ENCODE measurements at places on chromosomes 7 and 10. TPM values are rescaled to one million over a fixed set of nuclear protein-coding genes. Genes with fewer than 3 reads are reported as not detected.

GRCh38 chr7:134703782-134704181 is 57.1 kb downstream of the BPGM start:
- H3K27ac ChIP-seq, result peak overlapping the region; percentile 72
- DNase-seq, result no peak
- no peak overlapping the region for H3K4me3 ChIP-seq
- no peaks in the 10 kb centered on the region for H3K4me1 ChIP-seq
- H3K27me3 ChIP-seq, result no peaks in the 10 kb centered on the region

DNA sequence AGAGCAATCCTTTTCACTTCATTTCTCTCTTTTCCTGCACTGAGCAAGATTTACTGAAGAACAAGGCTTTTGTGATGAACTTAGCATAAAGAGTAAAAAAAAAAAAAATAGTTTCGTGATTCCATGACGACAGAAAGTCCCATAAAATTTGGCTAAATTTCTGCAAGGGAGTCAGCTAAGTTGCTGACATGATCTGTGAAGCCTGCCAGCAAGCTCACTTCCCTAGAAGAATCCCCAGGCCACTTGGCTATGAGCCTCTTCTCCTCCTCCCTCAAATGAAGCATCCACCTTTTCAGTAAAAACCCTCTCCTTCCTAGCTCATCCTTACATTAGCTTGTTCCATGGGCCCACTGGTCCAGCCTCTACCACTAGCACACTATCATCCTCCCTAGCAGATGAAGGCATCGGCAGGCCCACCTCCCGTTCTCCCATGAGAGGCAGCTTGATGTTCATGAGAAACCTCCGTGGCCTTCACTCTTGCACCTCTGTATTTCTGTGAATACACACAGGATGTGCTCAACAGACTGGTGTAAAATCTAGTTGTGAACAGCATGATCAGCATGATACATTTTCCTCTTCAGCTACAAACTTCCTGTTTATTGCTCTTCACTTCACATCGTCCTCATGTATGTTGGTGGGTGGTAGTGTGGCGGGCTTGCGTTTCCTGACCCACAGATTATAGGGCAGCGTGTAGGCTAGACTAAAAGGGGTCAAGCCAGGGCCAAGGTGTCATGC is 30.9 kb downstream of the GIMAP8 start:
- H3K4me1 ChIP-seq, result peaks cover 10% of the 10 kb centered on the region
- no peak for DNase-seq
- H3K27me3 ChIP-seq, result no peaks in the 10 kb centered on the region
- no peak overlapping the region for H3K4me3 ChIP-seq
- H3K36me3 ChIP-seq, result no peaks in the 10 kb centered on the region

DNA sequence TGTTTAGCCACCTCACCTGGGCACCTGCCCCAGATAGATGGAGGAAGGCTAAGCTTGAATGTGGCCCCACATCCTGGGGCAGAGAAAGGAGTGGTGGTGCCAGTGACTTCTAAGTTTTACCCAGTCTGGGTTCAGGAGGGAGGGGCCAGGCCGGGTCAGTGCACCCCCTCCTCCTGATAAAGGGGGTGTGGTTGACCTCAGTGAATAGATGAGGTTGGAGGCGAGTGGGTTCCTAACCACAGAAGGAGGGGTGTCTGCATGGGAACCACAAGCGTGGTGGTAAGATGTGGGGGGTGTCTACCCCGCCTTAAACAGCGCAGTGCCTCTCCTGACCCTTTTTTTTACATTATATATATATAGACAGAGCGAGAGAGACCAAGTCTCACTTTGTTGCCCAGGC is 105.3 kb upstream of the KCTD7 start:
- no peak for DNase-seq
- H3K4me3 ChIP-seq, result no peak overlapping the region
- no peaks in the 10 kb centered on the region for H3K36me3 ChIP-seq
- H3K27me3 ChIP-seq, result no peaks in the 10 kb centered on the region

- no peaks in the 10 kb centered on the region for H3K36me3 ChIP-seq
- no peak overlapping the region for H3K4me3 ChIP-seq
- H3K4me1 ChIP-seq, result no peaks in the 10 kb centered on the region
- DNase-seq, result no peak
- no peak overlapping the region for H3K27ac ChIP-seq
These were observed 19.1 kb downstream of the ADAM12 start for GRCh38 chr10:126369125-126369710.

DNA sequence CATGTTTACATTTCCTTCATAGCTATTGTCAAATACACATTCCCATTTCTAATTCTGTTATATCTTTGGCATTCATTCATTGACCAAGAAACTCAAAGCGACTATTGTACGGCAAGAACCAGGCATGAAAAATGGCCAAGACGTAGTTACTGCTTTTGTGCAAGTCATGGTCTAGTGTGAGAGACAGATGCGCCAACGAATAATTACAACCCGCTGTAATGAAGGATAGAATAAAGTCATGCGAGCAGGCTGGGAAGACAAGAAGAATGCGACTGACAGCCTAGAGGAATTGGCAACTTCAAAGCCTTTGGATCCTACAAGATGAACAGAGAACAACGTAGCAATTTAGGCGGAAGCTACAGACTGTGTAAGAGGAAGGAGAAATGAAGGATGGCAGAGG is 221.2 kb downstream of the CALN1 start:
- H3K36me3 ChIP-seq, result no peaks in the 10 kb centered on the region
- H3K4me1 ChIP-seq, result no peaks in the 10 kb centered on the region
- no peak for DNase-seq
- H3K27me3 ChIP-seq, result no peaks in the 10 kb centered on the region

DNA sequence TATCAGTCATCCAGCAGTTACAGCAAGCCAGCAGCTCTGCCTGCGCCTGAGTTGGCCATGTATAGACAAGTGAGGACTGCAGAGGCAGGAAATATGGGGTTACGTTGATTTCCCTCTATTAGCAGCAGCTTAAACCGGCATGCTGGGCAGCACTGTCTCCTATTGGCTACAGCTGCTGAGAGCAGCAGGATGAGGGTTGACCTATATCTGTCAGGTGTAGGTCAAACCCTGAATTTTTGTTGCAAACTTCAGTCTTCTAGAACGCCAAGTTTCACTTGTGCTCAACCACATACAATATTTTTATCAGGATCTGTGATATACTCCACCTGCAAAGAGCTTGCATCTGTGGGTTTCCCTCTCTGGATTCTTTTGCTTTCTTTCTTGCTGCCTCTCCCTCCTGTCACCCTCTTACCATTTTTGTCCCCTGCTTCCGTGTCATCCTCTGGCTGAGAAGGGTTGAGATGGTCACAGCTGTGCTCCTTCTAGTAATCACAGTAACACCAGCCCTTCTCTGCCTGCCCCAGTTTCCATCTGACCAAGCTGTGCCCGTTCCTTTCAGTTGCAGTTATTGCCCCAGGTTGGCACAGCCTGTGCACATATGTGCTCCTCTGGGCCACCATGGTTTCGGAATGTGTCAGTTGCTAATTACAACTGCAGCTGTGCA is 23.8 kb upstream of the GLCCI1 start:
- no peaks in the 10 kb centered on the region for H3K36me3 ChIP-seq
- no peaks in the 10 kb centered on the region for H3K27me3 ChIP-seq
- H3K4me1 ChIP-seq, result peaks cover 10% of the 10 kb centered on the region
- peak; percentile 80 for DNase-seq
- H3K27ac ChIP-seq, result peak overlapping the region; percentile 66
- H3K4me3 ChIP-seq, result no peak overlapping the region

- no peak overlapping the region for H3K4me3 ChIP-seq
- DNase-seq, result no peak
- no peaks in the 10 kb centered on the region for H3K36me3 ChIP-seq
- peaks cover 22% of the 10 kb centered on the region for H3K4me1 ChIP-seq
- H3K27me3 ChIP-seq, result no peaks in the 10 kb centered on the region
These were observed 49.6 kb downstream of the SYPL1 start for GRCh38 chr7:106062521-106062931.

GRCh38 chr7:2635810-2636701 is 4.3 kb downstream of the TTYH3 start:
- H3K4me1 ChIP-seq, result peaks cover 39% of the 10 kb centered on the region
- H3K4me3 ChIP-seq, result no peak overlapping the region
- H3K27me3 ChIP-seq, result no peaks in the 10 kb centered on the region

DNA sequence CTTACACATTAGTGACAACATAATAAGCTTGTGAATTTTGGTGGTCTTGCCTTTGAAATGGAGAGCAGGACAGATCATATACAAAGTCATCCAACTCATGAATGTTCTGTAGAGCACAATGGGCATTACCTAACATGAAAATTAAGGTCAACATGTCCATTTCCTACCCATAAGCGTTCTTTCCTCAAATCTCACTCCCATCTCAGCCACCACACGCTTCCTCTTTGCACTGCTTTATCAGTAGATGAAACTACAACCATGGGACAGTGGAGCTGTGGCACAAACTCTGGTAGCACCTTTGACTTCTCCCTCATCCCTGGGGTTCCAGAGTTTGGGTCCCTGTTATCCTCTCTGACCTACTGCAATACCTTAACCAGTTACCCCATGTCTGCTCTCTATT is 2.2 kb downstream of the PON2 start:
- no peak overlapping the region for H3K4me3 ChIP-seq
- H3K36me3 ChIP-seq, result no peaks in the 10 kb centered on the region
- no peak overlapping the region for H3K27ac ChIP-seq

GRCh38 chr7:142359694-142360279 is 101.9 kb upstream of the PRSS58 start:
- no peak overlapping the region for H3K4me3 ChIP-seq
- H3K4me1 ChIP-seq, result peaks cover 16% of the 10 kb centered on the region
- no peaks in the 10 kb centered on the region for H3K27me3 ChIP-seq
- H3K27ac ChIP-seq, result peak overlapping the region; percentile 43
- DNase-seq, result no peak

DNA sequence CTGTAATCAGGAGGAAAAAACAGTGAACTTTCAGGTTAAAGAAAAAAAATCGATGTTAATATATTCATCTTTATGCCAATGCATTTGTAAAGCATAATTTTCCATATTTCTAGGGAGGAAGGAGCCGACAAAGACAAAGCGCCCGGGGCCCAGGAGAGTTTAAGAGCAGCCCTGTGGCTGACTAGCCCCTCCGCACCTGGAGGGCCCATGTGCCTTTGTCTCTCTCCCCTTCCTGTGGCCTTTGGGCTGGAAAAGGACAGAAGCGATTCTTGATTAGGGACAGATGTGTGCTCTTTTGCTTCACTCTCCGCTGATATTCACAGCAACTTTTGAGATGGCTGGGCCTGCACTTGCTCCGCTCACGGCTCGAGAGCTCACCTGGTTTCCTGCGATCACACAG is 23.1 kb downstream of the DDC start:
- H3K4me3 ChIP-seq, result no peak overlapping the region
- DNase-seq, result no peak
- H3K27ac ChIP-seq, result no peak overlapping the region

DNA sequence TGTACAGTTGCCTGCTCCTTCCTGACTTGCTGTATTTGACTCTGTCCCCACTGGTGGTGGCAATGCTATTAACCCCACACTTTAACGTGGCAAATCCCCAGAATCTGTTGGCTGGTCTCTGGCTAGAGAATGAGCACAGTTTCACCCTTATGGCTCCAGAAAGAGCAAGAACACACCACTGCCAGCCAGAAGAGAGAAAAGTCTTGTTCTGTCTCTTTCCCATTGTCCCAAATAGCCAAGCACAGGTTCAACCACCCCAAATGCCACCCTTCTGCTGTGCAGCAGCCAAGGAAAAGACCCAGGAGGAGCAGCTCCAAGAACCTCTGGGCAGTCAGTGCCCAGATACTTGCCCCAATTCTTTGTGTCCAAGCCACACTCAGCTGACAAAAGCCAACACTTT is 11.3 kb downstream of the SLC16A9 start:
- no peaks in the 10 kb centered on the region for H3K27me3 ChIP-seq
- no peaks in the 10 kb centered on the region for H3K36me3 ChIP-seq
- no peak overlapping the region for H3K27ac ChIP-seq
- DNase-seq, result no peak
- no peak overlapping the region for H3K4me3 ChIP-seq

- no peaks in the 10 kb centered on the region for H3K4me1 ChIP-seq
- H3K4me3 ChIP-seq, result no peak overlapping the region
- DNase-seq, result no peak
- no peaks in the 10 kb centered on the region for H3K27me3 ChIP-seq
- H3K27ac ChIP-seq, result no peak overlapping the region
- H3K36me3 ChIP-seq, result no peaks in the 10 kb centered on the region
These were observed 28.2 kb upstream of the SEMA3D start for GRCh38 chr7:85215098-85215497.

DNA sequence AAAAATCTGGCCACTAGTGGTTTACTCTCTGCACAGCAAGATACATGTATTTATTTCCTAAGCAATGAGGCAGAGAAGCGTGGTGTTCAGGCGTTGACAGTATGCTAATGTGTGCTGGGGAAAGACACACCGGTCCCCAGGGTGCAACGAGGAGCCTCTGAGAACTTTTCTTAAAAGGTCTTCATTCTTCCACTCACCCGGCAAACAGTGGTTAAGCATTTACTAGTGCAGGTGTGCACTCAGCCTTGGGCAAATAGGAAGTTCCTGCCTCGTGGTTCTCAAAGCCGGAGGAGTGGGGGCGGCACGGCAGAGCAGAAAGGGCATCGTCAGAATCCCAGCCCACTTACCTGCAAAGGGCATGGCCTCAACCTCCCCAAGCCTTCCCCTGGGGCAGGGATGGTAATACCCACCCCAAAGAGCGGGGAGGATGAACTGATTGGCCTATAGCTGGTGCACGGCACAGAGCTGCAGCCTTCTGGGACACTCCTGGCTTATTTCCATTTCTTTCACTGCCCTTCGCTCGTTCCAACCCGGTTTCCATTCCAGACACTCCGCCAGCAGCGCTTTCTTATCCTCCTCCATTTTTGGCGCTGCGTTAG is 184.3 kb upstream of the CTBP2 start:
- no peaks in the 10 kb centered on the region for H3K36me3 ChIP-seq
- no peaks in the 10 kb centered on the region for H3K4me1 ChIP-seq
- no peak overlapping the region for H3K4me3 ChIP-seq
- H3K27ac ChIP-seq, result no peak overlapping the region
- no peak for DNase-seq
- H3K27me3 ChIP-seq, result no peaks in the 10 kb centered on the region

GRCh38 chr7:24334627-24335026 is 50.6 kb downstream of the NPY start:
- peaks cover 5% of the 10 kb centered on the region for H3K4me1 ChIP-seq
- H3K27ac ChIP-seq, result no peak overlapping the region
- no peak overlapping the region for H3K4me3 ChIP-seq
- no peaks in the 10 kb centered on the region for H3K36me3 ChIP-seq

The SERPINE1 gene
- 13.3 TPM for total RNA-seq

The SMKR1 gene
- not detected for total RNA-seq

The RAB19 gene
- not detected for total RNA-seq

The FAM20C gene
- total RNA-seq, result 16.7 TPM

The BLNK gene
- not detected for total RNA-seq

The C10orf90 gene
- not detected for total RNA-seq

The SPOCK2 gene
- 5.3 TPM for total RNA-seq

The SCIN gene
- total RNA-seq, result 1.4 TPM

The PIK3CG gene
- 1.4 TPM for total RNA-seq

The RALA gene
- 11.6 TPM for total RNA-seq
